Natural killer cell treated with Interleukin-12 subunit alpha and Interleukin-12 subunit beta and Interleukin-15 and Interleukin-18, amount 100 ng/mL, for 72 hours (primary cell): ENCODE measurements at places on chromosomes 12 and 14. TPM values are rescaled to one million over a fixed set of nuclear protein-coding genes. Genes with fewer than 3 reads are reported as not detected.

- no peak for DNase-seq
Observed at GRCh38 chr12:19648591-19648990, 209.3 kb downstream of the AEBP2 start.

TRIAP1 gene
- 28.9 TPM for total RNA-seq

JPH4 gene
- not detected for total RNA-seq

NEMF gene
- 95.2 TPM for total RNA-seq

SLC2A14 gene
- 10.3 TPM for total RNA-seq

TGM1 gene
- total RNA-seq: 2.5 TPM

IL31 gene
- total RNA-seq: not detected

DNA sequence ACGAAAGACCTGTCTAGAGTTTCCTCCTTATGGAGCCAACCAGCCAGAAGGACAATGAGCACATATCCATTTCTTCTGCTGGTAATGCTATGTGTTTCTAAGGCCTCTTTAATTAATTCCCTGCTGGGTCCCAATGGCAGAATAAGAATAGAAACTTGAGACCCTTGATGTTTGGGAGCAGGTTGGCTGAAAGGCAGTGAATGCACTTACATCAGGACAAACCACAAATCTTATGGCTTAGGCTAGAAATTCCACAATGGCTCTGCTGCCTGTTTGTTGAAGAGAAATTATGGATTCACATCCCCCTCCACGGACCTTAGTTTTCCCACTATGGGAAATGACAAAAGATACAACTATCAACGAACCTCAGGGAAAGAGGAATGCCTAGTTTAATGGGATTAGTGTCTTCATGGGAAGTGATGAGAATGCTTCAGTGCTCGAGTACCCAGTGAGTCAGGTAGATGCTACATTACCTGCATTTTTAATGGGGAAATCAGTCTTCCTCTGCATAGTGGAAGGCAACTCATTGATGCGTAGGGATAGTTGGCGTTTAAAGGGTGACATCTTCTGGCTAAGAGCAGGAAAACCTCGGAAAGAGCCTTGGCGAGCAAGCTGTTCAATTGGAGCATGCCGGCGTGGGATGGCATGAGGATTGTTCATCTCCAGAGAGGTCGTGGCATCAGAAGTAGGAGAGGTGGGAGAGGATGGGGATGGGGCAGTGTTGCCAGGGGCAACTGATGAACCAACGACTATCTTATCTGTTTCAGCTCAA, 46.5 kb downstream of the PAPLN start:
- DNase-seq: no peak

GPRC5A gene
- not detected for total RNA-seq

LRRC10 gene
- not detected for total RNA-seq

DNA sequence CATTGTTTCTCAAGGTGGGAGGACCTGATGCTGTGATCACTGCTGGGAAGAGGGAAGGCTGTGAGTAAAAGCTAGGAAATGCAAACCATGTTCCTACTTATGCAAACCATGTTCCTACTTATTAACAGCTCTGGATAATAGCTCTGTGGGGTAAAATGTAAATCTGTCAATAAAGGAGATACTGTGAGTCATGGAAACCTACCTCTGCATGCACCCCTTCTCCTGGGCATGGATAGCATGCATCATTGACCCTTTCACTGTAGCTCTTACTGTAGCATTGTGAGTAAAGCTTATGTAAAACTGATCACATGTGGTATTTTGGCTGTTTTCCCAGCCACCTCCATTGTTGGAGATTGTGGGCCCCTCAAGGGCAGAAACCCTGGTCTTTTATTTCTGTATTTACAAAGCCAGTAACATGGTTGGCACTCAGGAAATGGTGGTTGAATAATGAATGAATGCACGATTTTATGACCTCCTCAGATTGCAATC, 253.7 kb downstream of the GRIN2B start:
- no peak for DNase-seq

ASCL1 gene
- not detected for total RNA-seq

DNA sequence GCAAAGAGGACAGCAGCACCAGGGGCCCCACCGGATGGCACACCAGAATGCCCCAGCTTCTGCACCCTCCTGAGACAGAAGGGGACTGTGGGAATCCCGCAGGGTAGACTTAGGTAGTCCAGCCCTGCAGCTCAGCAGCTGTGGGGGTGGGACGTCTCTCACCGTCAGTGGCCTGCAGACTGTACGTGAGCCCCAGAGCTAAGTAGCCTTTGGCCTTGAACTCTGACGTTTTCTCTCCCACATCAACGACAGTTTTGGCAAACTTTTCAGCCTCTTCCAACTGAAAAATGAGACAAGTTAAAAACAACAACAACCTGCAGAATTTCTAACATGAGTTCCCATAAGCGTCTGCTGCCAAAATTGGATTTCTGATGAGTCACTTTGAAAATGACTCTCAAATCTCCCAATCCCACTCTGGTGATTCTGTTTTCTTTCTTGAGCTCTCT, 161.4 kb downstream of the TTC7B start:
- no peak for DNase-seq

- no peak for DNase-seq
Observed at GRCh38 chr12:15741082-15741481, 48.1 kb downstream of the EPS8 start.

DNA sequence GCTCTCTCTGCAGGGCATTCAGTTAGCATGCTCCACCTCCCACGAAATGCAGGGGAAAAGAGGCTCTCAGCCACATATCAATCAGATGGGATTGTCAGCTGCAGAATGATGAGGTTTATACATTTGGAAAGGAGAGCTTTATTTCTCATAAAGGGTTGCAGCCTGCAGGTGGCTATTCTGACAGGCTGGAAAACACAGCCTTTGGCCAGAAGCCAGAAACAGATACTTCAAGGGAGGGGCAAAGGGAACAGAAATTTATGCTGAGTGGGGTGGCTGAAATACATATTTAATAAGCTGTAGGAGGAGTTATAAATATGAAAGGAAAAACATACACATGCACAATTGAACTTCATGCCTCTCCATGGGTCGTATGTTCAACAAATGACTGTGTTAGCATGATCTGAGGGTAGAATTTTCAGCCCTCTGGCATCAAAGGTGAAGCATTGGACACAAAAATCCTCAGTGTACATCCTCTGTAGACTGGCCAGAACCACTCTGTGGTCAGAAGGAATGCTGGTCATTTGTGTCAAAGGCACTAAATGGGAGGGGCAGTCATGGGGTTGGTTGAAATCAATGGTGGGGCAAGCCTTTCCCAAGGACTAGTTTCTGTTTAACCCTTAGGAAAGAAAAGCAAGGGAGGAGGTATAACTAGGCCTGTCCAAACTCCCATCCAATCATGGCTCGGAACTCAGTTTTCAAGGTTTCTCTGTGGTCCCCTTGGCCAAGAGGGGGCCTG, 62.4 kb downstream of the TMX1 start:
- DNase-seq: no peak

DNA sequence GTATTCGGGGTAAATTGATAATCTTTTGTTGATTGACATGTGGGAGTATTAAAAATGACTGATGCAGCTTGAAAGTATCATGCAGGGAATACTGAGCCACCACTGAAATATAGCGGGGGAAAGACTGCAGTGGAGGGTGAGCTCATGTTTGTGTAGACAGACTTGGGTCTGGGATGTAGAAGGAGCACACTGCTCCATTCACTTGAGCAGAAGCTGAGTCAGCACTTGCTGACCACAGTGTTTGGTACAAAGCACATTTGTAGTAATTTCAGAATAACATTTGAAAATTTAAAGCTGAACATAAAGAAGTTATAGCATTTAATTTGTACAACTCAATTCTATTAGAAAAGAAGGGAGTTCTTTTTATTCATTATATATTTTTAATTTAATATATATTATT, 304.3 kb upstream of the PRICKLE1 start:
- no peak for DNase-seq

GRCh38 chr12:96242597-96242996, 48.4 kb downstream of the ELK3 start:
- DNase-seq: no peak

ZDHHC22 gene
- total RNA-seq: not detected

DNA sequence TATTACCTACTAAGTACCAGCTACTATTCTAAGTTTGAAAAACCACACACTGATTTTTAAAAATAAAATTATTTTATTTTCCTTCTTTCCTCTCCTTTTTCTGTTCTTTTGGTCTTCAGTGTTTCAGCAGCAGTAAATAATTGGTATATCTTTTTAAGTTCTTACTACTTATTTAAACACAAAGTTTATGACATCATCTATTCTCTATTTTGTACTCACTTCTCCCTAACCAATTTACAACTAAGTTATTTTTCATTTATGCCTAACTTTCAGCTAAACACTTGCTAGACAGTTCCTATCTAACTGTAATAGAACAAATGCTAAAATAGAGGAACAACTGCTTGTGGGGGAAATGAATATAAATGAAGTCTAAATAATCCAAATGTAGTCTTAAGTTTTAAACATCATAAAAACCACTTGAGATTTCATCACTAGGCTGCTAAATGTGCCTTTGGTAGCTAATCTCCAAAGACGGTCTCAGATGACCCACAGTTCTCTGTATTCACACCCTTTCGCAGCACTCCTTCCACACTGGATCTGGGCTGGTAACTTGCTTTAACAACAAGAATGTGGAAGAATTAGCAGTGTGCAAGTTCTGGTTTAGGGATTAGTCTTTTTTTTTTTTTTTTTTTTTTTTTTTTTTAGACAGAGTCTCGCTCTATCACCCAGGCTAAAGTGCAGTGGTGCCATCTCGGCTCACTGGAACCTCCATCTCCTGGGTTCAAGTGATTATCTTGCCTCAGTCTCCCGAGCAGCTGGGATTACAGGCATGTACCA, 41.0 kb downstream of the TFCP2 start:
- no peak for DNase-seq

DNA sequence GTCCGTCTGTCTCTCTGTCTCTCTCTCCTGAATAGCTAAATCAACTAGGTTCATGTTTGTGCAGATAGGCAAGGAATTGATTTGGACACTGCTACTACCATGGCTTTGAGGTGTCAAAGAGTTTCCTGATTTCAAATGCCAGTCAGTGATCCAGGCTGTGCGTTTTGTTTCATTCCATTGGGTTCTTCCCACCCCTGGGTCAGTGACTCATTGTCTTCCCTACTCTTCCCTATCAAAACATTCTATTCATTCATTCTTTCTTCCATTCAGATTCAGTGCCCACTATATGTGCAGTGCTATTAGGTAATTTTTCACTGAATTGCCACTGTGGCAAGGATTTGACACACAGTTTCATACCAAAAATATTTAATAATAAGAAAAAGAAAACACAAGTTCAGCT, 50.4 kb downstream of the RPH3A start:
- no peak for DNase-seq
